A549 treated with RU486 at 1 μM for 4 hours (cell line): ENCODE measurements at places on chromosomes 1 and 21. TPM values are rescaled to one million over a fixed set of nuclear protein-coding genes. Genes with fewer than 3 reads are reported as not detected.

CYP4A11 gene
- not detected in 5 replicates for total RNA-seq

GBP4 gene
- 0.03 TPM in 1 of 5 replicates, not detected in the others for total RNA-seq

IVL gene
- total RNA-seq, result 0.08 TPM in 1 of 5 replicates, not detected in the others

CELA3A gene
- total RNA-seq, result not detected in 5 replicates

HSF2BP gene
- 1.6 to 2.5 TPM (median 2.0 TPM) in 5 replicates for total RNA-seq

GRIK3 gene
- total RNA-seq, result not detected in 5 replicates

NTMT2 gene
- total RNA-seq, result not detected in 5 replicates

MRPS14 gene
- total RNA-seq, result 16.0 to 27.2 TPM (median 24.7 TPM) in 5 replicates

LCE2C gene
- not detected in 5 replicates for total RNA-seq

SPRR2B gene
- total RNA-seq, result not detected in 5 replicates

PDZK1IP1 gene
- 5.3 to 10.5 TPM (median 7.8 TPM) in 5 replicates for total RNA-seq

MAD2L2 gene
- 44.4 to 56.3 TPM (median 49.9 TPM) in 5 replicates for total RNA-seq

UMODL1 gene
- total RNA-seq, result not detected in 5 replicates

CFHR5 gene
- total RNA-seq, result not detected in 5 replicates

PRRX1 gene
- 0.02 TPM in 1 of 5 replicates, not detected in the others for total RNA-seq

ARHGEF10L gene
- 5.7 to 7.5 TPM (median 5.7 TPM) in 5 replicates for total RNA-seq

OLIG2 gene
- total RNA-seq, result not detected in 5 replicates

DCST1 gene
- not detected in 5 replicates for total RNA-seq

PRPF38A gene
- total RNA-seq, result 16.6 to 20.6 TPM (median 20.2 TPM) in 5 replicates

TOR3A gene
- total RNA-seq, result 40.3 to 50.1 TPM (median 46.1 TPM) in 5 replicates

NUF2 gene
- total RNA-seq, result 14.4 to 31.5 TPM (median 28.8 TPM) in 5 replicates

NR0B2 gene
- total RNA-seq, result not detected in 5 replicates

RHCE gene
- not detected in 5 replicates for total RNA-seq

NCAM2 gene
- not detected in 5 replicates for total RNA-seq
